ENCODE measurements at places on chromosomes 12 and 14.

DNA sequence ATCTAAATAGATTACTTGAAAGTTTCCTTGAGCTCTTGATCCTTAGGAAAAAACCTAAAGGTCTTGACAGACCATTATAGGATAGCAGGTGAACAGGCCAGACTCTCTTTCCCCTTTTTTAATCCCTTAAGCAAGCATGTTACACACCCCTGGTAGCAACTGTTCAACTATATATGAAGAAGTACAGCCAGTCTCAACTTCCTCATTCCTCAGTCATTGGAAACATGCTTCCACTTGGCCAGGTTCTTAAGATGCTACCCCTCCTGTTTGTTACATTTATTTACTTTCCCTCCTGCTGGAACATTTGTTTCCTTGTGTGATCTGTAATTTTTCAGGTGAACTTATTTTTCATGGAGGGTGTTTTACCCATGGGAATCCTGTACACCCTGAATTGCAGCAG lies 124.1 kb downstream of the ARMH4 start:
- no peak for DNase-seq

DNA sequence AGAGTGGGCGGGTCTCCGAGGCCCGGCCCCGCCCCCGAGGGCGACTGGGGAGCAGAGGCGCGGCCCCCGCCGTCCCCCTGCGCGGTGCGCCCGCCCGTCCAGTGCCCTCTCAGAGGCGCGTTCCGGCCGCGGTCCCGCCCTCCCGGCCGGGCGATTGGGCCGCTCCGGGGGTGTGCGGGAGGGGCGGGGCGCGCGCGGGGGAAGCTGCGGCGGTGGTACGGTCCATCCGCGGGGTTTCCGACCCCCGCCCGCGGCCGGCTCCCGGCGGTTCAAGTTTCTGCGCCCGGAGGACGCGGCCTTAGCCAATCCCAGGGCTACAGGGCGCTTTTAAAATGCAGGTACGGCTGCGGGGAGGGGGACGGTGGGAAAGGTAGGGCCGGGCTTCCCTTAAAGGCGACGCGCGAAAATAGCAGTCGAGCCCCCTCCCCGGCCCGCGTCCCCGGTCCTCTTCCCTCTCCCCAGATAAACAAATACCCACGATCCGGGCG lies 315 bp upstream of the CCDC85C start:
- peak; percentile 55 for DNase-seq

GRCh38 chr12:40597133-40597532 lies 95.1 kb upstream of the CNTN1 start:
- no peak for DNase-seq

DNA sequence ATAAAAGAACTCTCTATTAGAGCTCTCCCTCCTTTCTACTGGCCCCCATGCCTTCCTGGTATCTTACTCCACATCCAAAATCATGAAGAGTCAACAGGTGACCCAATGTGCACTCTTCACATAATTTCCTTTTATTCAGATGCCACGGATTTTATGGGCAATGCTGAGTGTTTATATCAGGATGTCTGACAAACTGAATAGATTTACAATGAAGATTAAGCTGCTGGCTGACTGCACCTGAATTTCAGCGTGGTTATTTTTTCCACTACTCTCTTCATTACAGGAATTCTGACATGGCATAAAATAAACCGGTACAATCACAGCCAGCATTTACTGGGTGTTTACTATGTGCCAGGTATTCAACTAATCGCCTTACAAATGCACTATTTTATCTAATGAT lies 29.4 kb upstream of the CERS5 start:
- DNase-seq = no peak

DNA sequence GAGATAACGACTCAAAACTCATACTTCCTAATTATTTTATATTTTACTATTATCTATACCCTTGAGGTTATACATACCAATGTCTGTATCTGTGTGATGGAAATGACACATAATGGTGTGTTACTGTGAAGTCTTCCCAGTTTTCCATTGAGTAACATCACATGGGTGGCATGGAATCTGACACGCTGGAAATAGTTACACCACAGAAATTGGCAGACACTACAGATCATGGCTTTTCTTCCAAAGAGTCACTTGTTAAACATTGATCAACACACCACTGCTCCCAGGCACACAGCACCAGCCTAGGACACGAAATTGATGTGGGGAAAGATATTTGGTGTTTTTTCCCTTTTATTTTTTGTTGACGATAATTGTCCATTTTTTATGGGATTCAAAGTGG lies 33.0 kb upstream of the VWF start:
- DNase-seq = no peak

DNA sequence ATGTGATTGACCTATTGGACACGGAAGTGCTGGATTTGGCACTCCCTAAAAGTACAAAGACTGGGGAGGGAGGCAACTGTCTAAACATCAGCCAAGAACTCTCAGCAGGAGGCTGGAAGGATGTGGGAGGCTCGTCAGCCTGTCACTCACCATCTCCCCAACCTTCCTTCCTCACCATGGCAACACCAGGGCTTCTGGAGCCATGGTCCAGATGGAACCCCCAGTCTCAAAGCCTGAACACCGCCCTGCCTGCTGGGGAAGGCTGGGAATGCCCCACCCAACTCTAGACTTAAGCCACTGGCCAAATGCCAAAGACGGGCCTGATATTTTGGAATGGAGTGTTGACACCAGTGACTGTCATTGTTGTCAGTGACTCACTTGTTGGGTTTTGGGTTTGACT lies 55.3 kb downstream of the GALNT16 start:
- DNase-seq = no peak

- DNase-seq = no peak
Measured at GRCh38 chr14:67480011-67480410, 8.5 kb downstream of the TMEM229B start.

- no peak for DNase-seq
Measured at GRCh38 chr12:97229004-97229403, 233.6 kb upstream of the RMST start.

- DNase-seq = no peak
Measured at GRCh38 chr12:65364046-65364445, 85.6 kb downstream of the MSRB3 start.

- DNase-seq = no peak
Measured at GRCh38 chr12:121383601-121384021, 16.3 kb upstream of the RNF34 start.

GRCh38 chr12:93592641-93593406 lies 20.3 kb downstream of the SOCS2 start:
- DNase-seq = no peak

DNA sequence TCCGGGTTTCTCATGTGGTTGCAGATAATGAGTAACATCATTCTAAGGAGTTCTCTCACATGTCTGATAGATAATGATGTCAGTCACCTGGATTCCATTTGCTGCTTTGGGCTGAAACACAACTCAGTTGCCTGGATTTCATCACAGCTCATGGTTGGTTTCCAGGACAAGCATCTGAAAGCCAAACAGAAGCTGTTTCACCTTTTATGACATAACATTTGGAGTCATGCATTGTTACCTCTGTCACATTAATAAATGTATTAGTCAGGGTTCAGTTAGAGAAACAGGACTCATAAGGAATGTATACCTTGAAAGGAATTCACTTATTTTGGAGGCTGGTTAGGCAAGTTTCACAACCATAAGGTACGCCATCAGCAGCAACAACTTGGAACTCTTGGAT lies 251.9 kb upstream of the ATXN7L3B start:
- no peak for DNase-seq

DNA sequence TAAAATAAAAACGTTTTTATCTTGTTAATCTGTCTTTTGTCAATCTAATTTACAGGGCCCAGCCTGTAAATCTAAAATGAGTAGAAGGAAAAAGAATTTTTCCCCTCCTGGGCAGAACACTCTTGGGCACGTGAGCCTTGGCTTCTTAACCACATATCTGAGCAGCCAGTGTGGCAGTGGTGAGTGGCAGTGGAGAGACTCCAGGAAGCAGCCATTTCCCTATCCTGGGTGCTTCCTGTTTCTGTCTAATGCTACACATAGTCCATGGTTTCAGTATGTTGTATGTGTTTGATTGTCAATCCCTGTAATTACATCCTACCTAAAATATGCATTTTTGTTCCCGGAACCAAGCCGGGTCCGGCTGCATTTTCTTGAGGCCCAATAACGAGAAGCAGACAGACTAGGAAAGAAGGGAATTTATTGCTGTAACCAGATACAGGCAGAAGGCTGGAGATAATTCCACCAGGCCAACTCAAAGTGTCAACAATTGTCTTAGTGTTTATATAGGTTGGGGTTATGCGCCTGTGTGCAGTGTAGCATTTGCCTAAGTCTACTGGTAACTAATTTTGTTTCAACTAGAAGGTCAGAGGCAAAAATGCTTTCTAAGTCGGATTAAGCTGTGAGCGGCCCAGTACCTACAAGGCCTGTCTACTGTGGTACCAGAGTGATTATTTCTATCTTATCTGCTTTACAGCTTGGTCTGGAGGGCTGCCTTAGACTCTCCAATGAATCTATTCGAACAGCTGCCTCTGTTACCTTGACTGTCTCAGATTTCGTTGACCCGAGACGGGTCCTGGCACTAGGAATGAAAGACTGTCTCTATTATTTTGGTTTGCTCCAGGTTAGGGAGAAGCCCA lies 82.4 kb upstream of the RESF1 start:
- DNase-seq = no peak

DNA sequence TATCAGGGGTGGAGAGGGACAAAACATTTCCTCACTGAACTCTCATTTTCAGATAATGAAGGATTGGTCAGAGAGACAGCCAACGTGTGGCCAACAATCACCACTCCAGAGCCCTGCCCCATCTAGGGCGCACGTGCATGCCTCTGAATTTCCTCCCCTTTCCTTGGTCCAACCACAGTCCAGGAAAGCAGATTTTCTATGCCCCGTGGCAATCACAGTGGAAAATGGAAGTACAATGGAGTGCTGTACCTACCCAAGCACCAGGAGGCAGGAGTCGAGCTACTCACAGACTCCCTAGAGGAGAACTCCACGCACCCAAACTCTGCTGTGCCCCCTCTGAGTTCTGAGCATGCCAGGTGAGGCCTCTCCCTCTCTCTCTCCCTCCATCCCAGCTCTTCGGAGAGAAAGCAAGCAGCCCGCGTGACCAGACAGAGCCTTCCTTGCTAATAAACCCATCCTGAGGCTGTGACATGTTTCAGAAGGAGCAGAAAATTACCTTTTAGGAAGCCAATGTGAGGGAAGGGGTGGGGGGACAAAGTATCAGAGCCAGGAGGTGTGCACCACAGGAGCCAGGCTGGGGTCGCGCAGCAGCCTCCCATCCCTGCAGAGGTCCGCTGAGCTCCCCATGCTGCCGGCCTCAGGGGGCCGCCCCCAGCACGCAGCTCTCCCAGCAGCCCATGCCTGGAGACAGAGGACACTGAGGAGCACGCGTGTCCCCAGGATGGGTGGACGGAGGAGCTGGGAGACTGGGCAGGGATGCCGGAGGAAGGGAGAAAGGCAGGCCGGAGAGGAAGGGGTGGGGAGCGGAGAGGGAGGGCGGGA lies 73.4 kb downstream of the PITPNM2 start:
- DNase-seq = no peak

DNA sequence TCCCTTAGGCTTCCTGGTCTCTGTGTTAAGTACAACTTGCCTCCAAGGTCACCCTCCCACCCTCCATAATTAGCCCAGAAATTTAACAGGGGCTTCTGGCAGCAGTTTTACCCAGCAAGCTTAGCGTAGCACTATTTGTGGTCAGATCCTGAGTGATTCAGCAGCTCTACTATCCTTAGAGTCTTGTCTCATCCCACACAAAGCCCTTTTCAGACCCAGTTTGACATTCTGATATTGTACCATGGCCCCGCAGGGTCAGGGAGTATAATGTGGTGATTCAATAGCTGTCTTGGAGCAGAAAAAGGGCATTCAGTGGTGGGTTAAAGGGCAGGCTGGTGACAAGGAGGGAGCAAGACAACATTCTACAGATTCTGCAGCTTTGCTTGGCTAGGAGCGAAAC lies 153.8 kb upstream of the DDHD1 start:
- DNase-seq = no peak

DNA sequence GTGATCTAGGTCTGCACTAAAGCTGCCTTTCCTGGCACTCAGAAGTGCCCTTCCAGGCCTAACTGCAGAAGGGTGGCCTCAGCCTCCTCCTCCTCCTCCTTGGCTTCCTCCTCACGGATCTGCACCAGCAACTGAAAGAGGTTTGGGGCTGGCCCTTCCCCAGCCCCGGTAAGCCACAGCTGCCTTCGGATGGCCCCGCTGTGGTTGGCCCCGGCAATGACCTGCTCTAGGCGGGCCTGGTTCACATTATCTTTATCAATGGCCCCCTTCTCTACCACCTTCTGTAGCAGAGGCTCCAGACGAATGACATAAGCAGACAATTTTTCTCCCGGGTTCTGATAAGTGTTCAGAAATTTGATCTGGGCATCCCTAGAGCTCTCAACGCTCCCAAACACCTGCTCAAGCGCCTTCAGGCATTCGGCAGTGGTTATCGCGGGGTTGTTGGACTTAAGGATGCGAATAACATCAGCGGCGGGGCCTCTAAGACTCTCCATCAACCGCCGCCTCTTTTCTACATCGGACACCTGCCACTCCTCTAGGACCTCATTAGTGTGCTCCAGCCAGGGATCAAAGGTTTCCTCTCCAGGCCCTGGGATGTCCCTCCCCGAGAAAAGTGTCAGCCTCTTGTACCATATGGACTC lies 1.5 kb downstream of the PNMA1 start:
- no peak for DNase-seq

- no peak for DNase-seq
Measured at GRCh38 chr12:70635755-70636154, 1.5 kb downstream of the PTPRB start.

GRCh38 chr12:119179335-119180021 lies 747 bp downstream of the HSPB8 start:
- DNase-seq = no peak

DNA sequence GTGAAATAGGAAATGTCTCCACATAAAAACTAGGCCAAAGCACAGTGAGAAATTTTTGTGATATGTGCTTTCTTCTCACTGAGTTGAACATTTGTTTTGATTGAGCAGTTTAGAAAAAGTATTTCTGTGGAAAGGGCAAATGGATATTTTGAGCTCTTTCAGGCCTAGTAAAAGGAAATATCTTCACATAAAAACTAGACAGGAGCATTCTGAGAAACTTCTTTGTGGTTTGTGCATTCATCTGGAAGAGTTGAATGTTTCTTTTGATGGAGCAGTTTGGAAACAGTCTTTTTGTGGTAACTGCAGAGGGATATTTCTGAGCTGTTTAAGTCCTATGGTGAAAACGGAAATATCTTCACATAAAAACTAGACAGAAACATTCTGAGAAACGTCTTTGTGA lies 582.7 kb upstream of the ALG10B start:
- no peak for DNase-seq
